Kidney tubule cell (primary cell): ENCODE measurements at places on chromosomes 16 and 17.

DNA sequence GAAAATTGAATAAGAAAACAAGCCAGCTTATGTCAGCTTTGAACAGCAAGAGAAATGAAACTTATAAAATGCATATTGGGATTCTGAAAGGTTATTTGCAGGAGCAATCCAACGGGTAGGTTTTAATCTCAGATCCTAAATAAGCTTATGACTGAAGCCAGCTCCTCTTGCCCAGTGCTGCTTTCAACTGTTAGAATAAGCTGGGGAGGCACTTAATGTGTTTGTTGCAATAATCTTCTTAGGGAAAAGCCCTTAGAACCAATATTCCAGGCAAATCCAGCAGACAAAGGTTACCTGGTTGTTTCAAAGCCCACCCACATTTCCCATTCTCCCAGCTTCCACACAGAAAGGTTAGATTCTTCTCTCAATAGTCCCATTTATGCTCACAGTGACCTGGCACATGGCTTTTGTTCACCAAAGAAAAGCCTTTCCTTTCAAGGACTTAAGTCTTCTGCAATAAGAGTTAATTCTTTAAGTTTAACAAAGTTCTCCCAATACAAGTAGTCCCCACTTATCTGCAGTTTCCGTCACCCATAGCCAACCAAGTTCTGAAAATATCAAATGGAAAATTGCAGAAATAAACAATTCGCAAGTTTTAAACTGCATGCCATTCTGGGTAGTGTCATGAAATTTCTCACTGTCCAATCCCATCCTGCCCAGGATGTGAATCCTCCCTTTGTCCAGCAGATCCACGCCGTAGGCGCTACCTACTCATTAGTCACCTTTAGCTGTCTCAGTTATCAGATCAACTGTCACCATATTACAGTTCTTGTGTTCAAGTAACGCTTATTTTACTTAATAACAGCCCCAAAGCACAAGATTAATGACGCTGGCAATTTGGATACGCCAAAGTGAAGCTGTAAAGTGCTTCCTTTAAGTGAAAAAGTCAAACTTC lies 5.9 kb downstream of the TEX2 start:
- DNase-seq, result no peak

DNA sequence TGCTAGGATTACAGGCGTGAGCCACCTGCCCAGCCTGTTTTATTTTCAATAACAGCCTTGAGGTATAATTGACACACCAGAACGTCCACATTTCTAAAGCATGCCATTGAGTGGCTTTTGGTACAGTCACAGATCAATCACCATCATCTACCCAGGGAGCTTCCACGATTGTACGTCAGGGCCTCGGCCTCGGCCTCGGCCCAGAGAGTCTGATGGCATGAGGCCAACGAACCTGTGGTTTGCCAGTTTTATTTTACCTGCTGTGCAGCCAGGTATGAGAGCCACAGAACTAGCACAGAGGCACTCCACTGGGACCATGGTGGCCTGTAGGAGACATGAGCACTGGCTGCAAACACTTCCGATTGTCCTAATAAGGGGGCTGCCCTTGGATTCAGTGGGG lies 8.3 kb downstream of the UBALD1 start:
- DNase-seq, result peak; percentile 75

- no peak for DNase-seq
These were observed 15.2 kb downstream of the NUP93 start for GRCh38 chr16:56744996-56745640.

DNA sequence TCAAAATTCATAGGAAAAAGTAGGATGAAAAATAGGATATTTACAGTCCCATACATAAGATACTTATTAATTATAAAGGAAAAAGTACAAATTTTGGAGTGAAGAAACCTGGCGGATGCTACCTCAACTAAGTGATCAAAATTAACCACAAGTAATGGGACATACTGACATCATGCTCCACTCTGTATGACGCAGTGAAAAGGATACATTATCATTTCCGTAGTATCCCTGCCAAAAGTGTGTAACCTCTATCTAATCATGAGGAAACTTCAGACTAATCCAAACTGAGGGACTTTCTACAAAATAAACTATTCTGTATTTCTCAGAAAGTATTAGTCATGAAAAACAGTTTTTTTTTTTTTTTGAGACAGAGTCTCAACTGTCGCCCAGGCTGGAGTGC lies 60.5 kb downstream of the TRIM37 start:
- DNase-seq, result no peak

- no peak for DNase-seq
These were observed 14.1 kb upstream of the G6PC1 start for GRCh38 chr17:42886283-42887176.

DNA sequence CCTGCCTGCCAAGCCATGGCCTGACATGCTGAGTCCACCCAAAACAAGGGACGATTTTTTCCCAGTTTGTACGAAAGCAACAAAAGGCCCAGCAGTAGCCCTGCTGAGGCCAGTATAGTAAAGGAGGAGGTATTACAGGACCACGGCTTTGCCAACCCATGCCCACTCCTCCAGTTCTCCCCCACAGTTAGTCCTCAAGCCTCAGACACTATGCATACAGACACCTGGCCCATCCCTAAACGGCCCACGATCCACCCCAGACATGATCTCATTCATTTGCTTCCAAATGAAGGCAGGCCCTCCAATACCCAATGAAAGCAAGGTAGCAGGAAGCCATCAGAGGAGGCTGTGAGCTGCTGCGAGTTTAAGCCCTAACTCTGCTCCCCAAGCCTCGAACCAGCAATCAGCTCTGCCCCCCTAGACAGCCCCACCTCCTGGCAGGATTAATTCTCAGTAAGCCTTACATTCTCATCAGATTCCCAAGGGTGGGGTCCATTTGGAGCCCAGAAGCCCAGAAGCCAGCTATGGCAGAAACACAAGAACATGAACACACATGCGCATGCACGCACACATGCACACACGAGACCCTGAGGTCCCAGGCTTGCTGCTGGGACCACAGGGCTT lies 4.9 kb downstream of the HDAC5 start:
- DNase-seq, result no peak

GRCh38 chr16:21224800-21225199 lies 8.7 kb upstream of the ANKS4B start:
- no peak for DNase-seq

GRCh38 chr17:37729905-37730304 lies 15.0 kb downstream of the HNF1B start:
- no peak for DNase-seq

DNA sequence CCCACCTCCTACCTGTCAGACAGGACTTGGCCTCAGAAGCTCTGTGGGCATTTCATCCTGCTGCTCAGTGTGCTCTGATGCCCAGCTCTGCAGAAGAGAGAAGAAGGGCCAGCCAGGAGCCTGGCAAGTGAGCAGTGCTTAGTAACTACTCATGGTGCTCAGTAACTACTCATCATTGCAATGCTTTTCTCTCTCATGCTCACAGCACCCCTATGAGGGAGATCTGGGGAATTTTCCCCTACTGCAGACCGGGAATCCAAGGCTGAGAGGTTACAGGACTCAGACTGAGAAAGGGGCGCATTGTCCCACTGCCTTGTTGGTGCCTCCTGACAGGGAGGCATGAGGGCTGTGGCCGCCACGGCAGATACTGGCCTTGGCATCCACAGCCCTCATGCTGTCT lies 261.1 kb downstream of the C16orf95 start:
- DNase-seq, result peak; percentile 17

DNA sequence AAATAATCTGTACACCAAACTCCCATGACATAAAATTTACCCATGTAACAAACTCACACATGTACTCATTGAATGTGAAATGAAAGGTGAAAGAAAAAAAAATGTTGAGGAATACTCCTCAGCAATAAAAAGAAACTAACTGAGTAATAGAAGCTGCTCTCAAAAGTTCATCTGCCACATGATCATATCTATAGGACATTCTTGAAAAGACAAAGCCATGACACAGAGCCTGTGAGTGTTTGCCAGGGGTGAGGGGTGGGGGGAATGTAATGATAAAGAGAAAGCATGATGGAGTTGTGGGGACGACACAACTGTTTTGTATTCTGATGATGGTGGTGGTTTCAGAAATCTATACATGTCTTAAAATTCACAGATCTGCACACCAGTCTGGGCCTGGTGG lies 52.2 kb upstream of the TMC5 start:
- no peak for DNase-seq

- DNase-seq, result no peak
These were observed 7.3 kb upstream of the SMIM36 start for GRCh38 chr17:55518510-55518909.

GRCh38 chr16:19203374-19203966 lies 35.4 kb downstream of the SYT17 start:
- DNase-seq, result no peak

DNA sequence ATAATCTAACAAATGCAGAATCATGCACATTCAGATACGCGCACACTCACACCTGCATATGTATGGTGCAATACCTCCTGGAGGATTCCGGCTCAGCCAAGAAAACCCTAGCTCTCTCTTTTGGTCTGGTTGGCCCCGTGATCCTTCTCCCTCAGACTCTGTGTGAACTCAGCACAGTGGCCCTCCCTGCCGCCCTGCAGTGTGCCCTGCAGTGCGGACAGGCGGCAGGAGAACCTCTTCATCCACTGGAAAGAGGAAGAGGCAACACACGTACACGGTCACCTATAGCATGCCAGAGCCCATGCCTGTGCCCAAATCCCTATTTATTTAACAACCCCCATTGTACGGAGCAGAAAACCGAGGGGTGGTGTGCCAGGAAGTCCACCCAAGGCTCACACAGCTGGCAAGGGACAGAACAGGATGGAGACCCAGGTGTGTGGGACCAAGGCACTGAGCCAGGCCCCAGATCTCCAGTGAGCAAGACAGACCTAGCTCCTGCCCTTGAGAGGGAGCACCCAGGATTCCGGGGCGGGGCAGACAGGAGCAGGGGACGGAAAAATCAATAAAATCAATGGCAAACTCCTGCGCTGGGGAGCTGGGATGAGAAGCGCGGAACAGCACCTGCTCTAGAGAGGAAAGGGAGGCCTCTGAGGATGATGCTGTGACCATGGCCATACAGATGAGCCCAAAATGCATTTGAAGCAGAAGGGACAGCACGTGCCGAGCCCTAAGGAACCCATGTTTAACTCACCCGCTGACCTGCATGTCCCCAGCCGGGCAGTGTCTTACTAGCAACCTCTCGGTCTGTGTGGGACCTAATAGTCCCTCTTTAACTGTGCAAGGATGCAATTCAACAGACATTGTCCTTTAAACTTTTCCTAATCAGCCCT lies 54.7 kb upstream of the CIBAR2 start:
- no peak for DNase-seq

- DNase-seq, result peak; percentile 85
These were observed 143.9 kb upstream of the SDK2 start for GRCh38 chr17:73788111-73788510.

DNA sequence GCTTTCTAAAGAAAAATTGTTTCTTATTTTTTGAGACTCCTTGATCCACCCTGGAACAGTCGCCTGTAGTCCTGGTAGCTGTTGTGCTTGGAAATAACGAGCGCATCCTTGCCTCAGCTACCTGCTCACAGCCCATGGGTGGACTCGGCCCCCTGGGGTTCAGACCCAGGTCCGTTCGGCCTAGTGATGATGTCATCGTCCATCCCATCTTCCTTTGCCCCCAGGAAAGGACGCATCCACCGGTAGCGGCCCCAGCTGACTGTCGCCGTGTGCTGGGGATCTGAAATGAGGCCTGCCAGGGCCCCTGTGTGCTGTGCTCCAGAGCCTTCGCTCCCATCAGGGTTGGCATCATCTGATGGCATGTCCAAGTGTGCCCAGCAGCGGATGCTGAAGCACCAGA lies 12.0 kb upstream of the CACNG1 start:
- DNase-seq, result no peak

DNA sequence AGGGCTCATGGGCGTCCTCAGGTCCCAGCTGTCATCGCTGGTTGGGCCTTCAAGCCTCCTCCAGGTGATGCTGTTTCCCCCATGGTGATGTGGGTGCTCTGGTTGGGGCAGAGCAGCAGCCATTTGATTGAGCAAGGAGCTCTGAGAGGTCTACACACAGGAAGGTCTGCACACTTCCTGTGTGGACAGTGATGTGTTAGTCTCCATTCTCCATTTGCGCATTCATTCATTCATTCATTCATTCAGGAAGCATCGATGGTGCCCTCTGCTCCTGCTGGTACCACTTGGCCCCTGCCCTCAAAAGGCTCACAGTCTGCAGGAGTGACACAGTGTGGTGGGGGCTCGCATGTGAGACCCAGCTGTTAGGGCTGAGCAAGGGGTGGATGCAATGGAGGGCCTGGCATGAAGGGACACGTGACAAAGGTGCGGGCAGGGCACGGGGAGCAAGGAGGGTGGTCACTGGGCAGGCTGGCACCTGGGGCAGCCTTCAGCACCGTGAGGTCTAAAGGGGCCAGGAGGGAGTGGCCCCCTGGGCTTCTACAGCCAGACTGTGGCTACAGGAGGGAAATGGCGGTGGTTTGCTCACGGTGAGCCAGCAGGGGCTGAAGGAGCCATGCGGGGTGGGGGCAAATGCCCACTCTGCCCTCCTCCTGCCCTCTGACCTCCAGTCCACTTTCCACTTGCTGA lies 1.5 kb downstream of the ADGRG3 start:
- DNase-seq, result no peak

DNA sequence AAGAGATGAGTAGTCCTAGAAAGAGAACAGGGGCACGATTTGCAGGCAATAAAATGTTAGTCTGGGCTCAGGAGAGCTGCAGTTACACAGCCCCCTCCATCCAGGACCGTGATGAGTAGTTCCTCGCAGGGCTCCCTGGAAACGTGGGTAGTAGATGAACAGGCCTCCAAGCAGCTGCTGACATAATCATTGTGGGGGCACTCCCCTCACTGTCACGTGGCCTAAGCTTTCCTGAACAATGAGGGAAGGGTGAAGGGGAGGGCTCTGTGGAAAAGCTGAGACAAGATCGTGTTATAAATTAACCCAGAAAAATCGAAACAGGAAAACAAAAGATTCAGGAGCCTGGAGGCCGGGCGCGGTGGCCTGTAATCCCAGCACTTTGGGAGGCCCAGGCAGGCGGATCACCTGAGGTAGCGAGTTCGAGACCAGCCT lies 1.3 kb upstream of the PER1 start:
- peak; percentile 100 for DNase-seq

GRCh38 chr16:24013054-24013636 lies 177.4 kb downstream of the PRKCB start:
- no peak for DNase-seq

DNA sequence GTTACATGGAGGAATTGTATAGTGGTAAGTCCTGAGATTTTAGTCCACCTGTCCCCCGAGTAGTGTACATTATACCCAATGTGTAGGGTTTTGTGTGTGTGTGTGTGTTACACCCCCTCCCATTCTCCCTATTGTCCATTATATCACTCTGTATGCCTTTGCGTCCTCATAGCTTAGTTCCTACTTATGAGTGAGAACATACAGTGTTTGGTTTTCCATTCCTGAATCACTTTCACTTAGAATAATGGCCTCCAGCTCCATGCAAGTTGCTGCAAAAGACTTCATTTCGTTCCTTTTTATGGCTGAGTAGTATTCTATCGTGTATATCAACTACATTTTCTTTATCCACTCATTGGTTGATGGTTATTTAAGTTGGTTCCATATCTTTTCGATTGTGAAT lies 635 bp upstream of the FA2H start:
- DNase-seq, result no peak

GRCh38 chr17:49968405-49969133 lies 421 bp upstream of the DLX4 start:
- DNase-seq, result peak; percentile 70

- DNase-seq, result no peak
These were observed 3.8 kb upstream of the VAC14 start for GRCh38 chr16:70804734-70805169.
